ENCODE measurements at places on chromosomes 7 and 10.
A peak's percentile ranks its signal among the peaks of the same experiment; 100 is the strongest.

- DNase-seq = no peak
Observed at GRCh38 chr10:46541735-46542566, 14.5 kb downstream of the GPRIN2 start.

DNA sequence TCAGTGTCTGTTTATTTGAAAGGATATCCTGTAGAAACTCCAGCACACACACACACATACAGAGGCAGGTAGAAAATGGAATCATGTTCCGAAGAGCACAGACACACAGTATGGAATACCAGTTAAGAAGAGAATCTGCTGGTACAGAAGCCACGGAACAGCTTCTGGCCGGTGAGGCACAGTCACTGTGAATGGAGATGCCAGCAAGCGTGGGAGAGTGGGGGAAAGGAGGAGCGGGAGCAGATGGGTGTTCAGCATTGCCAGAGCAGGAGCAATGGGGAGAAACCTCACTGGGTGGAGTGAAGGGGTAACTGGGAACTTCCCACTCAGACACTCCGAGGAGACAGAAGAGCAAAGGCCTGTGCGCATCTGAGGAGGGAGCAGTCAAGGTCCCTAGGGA, 9.5 kb upstream of the IMPDH1 start:
- DNase-seq = no peak

GRCh38 chr10:122461367-122461728, at the start of gene HTRA1:
TSS of gene HTRA1 (plus strand) at chr10:122461553. CDS start at chr10:122461653, 100 bp downstream.
- DNase-seq = peak; percentile 74

DNA sequence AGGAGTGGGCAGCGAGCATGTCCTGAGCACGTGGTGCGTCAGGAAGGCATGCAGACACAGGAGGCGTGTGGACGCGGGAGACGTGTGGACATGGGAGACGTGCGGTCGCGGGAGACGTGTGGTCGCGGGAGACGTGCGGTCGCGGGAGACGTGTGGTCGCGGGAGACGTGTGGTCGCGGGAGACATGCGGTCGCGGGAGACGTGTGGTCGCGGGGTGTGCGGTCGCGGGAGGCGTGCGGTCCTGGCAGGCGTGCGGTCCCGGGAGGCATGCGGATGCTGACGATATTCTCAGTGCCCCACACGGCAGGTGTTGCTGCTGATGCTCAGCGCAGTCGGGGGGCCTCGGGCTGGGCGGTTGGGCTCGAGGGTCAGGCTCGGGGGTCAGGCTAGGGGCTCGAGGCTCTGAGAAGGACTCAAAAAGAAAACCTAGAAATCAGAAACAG, 94.2 kb downstream of the NKX6-2 start:
- no peak for DNase-seq

- DNase-seq = no peak
Observed at GRCh38 chr7:12091231-12091630, 119.9 kb upstream of the TMEM106B start.

GRCh38 chr10:99672884-99673283, 13.6 kb downstream of the ENTPD7 start:
- no peak for DNase-seq

DNA sequence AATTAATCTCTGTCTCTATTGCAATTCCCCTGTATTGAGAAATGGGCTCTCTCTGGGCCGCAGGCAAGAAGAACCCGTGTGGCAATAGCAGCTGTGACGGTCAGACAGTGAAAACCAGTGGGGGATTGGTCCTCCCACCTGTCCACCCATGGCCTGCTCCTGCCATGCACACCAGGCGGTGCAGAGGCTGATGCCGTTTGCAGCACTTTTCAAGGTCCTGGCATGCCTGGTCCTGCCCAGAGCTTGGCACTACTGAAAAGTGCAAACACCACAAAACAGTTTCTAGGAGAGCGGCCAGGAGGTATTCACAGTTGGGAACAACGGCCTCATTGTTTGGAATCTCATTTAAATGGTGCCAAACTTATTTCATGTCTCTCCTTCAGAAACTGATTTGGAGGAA, 41.5 kb downstream of the PSPH start:
- no peak for DNase-seq

- no peak for DNase-seq
Observed at GRCh38 chr7:18378989-18379605, 116.5 kb upstream of the HDAC9 start.

GRCh38 chr10:86520871-86521677, 518 bp downstream of the WAPL start:
- DNase-seq = peak; percentile 58

DNA sequence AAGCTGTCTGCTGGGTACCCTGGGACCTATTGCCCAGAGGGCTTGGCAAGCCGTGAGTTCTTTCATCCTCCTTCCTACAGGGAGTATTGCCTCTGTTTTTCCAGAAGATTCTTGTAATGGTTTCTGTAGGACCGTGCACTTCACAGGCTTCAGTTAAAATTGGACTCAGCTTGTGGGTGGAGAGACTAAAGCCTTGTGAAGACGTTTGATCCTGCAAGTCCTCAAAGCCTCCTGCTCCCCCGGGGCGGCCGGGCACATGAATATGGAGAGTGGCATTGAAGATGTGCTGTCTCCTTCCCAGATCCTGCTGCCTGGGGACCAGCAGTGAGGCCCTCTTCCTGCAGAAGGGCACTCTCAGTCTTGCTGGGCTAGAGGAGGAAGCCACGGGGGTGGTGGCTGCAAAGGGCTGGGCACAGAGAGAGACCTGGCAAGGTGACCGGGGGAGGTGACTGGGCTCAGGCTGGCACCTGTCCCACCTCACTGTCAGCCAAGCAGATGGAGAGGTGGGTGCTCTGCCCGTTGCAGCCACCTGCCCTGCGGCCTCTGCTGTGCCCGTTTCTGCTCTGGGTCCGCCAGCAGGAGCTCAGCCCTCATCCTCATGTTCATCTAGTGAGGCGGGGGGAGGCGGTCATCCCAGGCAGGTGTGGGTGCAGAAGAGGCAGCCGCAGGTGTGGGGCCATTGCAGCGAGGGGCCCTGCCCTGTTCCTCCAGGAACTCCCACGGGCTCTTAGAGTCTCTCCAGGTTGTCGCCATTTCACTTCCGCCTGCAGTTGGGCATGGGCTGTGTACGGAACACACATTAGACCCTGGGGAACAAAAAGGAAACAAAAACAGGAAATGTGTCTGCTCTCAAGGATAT, 55.7 kb downstream of the TMEM209 start:
- no peak for DNase-seq

DNA sequence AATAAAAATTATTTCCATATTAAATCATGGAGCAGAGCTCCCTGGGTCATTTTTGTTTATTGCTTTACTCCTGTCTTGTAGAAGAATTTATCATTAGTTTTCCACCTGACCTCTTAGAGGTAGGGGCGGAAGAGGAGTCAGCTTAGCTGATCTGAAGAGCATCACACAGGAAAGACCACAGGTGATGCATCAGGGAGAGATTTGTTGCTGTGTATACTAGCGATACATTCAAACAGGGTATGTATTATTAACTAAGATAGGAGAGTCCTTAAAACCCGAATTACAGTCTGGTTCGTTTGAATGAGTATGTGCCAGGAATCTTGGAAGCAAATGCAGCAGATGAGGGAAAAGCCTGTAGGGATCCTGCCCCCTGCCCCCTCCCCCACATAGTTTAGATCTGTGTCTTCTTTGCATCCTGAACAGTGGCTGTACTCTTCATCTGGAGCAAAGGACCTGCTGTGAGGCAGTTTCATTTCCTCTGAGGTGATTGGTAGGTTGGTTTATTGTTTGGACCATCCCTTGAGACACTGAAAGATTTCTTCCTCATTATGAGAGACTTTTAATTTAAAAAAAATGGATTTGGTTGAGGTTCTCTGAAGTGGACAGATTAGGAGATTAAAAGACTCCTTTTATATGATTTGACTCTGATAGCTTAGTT, 177.0 kb downstream of the SND1 start:
- no peak for DNase-seq

- no peak for DNase-seq
Observed at GRCh38 chr7:153103202-153103601, 343.6 kb downstream of the ACTR3B start.

DNA sequence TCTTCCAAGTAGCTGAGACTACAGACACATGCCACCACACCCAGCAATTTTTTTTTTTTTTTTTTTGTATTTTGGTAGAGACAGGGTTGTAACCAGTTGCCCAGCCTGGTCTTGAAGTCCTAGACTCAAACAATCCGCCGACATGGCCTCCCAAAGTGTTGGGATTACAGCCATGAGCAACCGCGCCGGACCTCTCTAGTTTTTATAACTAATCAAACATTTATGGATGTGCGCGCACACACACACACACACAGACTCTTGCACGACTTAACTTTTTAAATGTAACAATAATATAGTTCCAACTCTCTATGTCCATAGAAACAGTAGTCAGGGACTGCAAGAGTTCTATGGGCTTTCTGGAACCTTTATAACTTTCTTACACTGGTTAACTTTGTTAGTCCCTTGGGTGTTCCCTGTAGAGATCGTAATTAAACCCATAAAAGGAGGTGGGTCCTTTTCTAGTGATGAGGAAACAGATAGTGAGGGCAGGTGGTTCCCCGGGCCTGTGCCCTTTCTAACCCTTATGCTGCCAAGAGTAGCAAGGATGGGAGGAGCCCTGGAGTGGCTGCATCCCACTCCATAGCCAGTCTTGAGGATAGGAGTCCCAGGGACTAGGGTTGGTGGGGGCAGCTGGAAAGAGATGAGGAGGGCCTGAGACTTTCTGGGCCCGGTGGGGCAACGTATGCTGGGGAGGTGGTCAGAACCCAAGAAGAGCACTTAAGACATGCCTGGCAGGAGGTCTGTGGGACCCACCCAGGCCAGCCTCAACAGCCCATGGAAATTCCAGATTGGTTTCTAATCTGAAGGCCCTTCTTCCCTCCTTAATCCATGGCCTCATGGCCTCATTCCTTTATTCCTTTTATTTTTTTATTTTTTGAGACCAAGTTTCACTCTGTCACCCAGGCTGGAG, 8.6 kb downstream of the MARVELD1 start:
- no peak for DNase-seq

DNA sequence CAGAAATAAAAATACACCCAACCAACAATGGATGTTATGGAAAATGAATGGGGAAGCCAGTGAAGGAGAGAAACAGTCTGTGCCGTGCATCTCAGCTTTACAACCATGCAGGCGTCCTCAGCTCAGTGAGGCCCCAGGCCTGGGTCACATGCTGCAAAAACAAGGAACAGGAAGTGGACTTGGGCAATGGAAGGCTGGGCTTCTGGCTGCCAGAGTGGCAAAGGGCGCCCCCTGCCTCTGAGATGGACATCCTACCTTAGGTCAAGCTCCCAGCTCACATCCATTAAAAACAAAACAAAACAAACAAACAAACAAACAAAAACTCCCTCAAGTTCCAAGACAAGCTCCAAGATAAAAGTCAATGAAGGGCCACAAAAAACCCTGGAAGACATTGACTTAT, 54.7 kb upstream of the AFAP1L2 start:
- peak; percentile 17 for DNase-seq

DNA sequence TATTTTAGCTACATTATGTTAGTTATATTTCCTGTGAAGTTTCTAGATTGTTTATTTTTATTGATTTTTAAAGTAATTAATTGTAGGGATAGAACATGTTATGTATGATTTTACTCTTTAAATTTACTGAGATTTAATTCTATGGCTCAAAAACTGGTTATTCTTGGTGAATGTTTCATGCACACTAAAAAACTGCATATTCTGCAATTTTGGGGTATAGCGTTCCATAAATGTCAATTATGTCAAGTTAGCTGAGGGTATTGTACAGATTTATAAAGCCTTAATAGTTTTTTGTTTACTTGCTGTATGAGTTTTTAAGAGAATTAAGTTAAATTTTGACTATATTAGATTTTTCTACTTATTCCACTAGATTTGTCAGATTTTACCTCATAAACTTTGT, 669.7 kb downstream of the GRID1 start:
- DNase-seq = no peak

DNA sequence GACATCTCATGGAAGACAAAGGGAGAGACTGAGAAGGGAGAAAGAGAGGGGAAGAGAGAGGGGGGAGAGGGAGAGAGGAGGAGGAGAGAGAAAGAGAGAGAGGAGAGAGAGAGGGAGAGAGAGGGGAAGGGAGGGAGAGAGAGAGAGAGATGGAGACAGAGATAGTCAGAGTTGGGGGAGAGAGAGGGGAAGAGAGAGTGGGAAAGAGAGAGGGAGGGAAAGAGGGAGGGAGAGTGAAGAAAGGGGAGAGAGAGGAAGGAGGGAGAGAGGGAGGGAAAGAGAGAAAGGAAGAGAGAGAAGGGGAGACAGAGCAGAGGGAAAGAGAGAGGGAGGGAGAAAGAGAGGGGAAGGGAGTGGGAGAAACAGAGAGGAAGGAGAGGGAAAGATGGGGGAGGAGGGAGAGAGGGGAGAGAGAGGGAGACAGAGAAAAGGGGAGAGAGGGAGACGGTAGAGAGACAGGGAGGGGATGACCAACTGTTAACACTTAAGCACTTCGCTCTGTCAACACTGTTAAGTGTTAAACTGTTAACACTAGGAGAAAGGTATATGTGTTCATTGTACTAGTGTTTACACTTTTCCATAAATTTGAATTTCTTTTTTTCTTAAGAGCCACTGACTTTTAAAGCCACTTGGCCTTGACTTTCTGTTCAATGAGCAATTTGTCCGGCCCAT, 21.8 kb upstream of the SDK1 start:
- DNase-seq = no peak

- no peak for DNase-seq
Observed at GRCh38 chr10:68790476-68790875, 36.9 kb upstream of the STOX1 start.

DNA sequence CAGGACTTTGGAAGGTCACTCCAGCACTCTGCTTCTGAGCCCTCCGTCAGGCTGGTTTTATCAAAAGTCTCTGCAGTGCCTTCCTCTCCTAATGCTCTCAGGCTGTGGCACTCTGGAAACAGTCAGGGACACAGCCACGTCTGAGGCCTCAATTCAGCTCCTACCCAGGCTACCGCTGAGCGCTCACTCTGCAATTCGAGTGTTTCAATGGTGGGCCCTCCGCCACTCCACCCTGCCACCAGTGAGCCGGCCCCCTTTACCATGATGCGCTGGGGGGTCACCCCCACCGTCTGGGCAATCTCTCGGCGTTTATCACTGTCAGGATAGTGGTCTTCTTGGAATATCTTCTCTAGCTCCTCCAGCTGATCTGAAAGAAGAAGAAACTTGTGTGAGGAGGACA, 3.5 kb downstream of the NOBOX start:
- DNase-seq = no peak

DNA sequence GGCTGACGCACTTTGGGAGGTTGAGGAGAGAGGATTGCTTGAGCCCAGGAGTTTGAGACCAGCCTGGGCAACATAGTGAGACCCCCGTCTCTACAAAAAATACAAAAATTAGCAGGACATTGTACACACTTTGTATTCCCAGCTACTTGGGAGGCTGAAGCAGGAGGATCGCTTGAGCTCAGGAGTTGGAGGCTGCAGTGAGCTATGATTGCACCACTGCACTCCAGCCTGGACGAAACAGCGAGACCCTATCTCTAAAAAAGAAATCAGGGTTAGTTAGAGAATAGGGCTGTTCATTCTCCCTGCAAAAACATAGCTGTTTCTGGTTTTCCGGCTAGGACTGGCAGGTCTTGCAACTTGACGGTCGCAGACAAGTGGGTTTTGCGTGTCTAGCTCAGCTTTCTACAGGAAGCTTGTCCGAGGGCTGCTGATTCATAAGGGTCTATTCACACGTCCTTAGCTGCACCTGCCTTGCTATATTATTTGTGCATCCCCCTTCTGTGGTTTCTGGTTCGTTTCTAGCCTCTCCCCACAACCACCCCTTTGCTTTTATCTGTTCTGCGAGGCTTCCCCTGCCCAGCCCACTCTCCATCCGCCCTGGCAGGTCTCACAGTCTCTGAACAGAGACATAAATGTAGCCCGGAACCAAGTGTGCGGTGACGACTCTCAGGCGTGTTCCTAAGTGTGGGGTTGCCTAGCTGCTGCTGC, 10.7 kb downstream of the AMZ1 start:
- DNase-seq = no peak

GRCh38 chr10:48507933-48508790, 96.7 kb downstream of the ARHGAP22 start:
- DNase-seq = no peak

GRCh38 chr10:33164060-33164709, 170.3 kb downstream of the NRP1 start:
- peak; percentile 77 for DNase-seq

All from fibroblast of skin of right biceps (primary cell).